ENCODE measurements at places on chromosomes 2 and 18. TPM values are rescaled to one million over a fixed set of nuclear protein-coding genes. Genes with fewer than 3 reads are reported as not detected.
A peak's percentile ranks its signal among the peaks of the same experiment; 100 is the strongest.

DNA sequence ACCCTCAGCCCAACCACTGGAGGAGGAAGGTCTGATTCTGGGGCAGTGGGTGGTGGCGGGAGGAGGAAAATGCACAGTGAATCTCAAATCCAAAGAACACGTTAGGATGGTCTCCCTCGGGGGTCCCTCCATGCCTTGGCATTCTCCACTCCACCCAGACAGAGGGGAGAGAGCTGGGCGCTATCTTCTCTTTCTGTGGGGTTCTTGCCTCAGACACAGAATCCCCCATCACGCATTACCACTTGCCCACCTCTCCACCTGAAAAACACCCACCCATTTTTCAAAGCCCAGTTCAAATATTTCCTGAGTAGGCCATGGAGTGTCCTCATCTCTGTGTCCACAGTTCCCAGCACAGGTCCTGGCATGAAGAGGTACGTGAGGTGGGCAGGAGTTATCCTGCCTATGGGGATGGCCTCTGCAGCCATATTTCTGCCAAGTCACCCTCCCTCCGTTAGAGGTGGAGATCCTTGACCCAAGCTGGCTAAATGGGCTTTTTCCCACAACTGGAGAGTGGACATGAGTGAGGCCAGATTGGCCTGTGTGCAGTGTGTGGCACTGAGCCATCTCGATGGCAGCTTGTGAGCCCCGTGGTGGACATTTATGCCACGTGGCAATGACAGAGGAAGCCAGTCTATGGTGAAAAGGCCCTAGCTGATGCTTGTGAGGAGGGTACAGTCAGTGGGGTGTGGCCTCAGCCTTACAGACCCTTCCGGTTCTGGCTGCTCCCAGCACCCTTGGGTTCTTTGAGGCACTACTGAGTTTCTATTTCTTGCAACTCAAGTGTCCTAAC, 9.5 kb upstream of the TEX261 start:
- no peak for DNase-seq

GRCh38 chr18:35085450-35086380, 44.5 kb downstream of the MAPRE2 start:
- DNase-seq: no peak

DNA sequence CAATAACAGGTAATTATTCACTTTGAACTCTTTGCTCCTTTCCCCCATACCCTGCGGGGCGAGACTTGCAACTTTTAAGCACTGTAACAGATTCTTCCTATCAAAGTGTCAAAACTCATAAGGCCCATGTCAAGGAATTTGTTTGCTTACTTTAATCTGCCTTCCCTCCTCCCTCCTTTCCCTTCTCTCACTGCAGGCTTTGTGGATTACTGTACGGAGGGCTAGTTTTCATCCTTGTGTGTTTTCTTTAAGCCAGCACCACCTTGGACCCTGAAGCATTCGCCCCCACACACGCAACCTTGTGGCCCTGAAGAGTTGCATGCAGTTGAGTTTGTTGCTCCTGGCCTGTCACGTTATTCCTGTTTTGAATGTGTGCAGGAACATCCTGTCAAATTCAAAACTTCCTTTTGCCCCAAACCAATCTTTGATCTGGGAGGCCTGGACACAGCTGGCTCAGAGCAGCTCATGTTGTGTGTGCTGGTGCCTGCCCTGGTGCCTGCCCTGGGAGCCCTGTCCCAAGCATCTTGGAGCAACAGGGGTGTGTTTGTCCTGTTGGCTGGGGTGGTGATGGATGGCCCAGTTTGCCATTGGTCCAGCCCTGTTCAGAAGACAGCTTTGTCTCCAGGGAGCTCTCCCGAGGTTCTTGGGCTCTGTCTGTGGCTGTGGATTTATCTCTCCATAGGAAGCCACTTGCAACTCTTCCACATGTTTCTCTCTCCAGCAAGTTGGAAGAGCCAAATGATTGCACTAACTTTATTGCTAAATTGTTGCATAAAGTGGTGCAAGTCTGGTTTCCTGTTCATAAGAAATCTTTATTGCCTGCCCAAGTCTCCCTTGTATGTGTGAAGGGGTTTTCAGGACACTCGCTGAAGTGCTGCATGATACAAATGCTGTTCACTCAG, 199.6 kb downstream of the VAPA start:
- DNase-seq: no peak

The AKAIN1 gene
- total RNA-seq: not detected

DNA sequence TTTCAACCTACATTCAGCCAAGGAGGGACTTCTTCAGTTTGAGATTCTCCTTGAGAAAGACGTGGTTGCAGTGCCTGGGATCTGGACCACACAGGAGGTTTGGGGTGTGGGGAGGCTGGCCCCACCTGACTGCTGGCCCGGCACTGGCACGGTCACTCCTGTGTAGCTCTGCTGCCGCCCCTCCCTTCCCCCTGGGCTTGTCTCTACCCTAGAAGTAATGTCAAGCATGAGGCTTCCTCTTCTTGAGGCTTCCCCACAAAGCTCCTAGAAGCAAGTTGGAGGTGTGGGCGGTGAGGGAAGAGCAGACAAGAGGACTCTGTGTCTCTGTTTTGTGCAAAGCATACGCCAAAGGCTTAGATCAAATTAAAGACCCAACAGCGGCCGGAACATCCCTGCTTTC, 8.7 kb downstream of the KLHL29 start:
- DNase-seq: no peak

DNA sequence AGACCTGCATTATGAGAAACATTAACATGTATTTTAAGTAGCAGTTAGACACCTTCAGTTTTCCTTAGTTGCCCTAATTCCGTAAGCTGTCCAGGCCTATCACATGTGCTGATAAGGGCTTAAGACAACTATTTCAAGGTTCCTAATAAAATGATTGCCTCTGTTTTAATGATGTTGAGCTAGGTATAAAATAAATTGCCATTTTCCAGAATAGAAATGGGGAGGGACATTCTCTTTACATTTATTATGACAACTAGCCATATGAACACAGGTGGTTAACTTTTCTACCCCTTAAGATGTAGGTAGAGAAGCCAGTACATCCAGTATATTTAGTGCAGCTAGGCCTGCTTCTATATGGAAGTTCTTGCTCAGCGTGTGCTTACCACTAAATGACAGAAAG, 65.9 kb downstream of the SOCS6 start:
- DNase-seq: no peak

DNA sequence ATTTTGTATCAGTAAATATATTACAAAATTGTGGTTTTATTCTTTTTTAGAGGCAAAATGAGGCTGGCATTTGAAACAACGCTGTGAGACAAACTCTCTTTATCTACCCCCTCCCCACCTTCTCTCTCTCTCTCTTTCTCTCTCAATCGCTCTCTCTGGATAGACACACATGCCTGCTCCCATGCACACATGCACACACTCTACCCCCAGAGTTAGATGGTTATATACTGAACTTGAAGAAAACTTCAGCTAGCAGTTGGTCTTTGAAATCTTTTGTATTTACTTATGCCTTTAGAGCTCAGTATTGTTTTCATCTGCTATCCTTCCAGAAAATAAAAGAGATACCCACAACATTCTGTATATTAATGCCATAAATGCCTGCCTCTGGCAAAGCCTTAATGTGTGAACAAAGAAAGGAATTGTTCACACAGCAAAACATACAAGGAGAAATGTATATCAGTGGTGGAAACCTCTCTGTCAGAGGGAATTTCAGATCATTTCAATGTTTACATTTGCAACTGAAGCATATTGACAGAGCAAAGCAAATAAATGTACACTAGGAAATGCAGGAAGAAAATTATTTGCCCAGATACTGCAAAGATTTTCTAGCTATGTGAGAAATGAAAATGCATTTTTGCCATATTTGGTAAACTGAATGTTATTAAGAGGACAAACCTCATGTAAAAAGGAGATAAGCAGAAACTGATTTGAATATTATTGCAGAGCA, 217.0 kb upstream of the UBE2E3 start:
- no peak for DNase-seq

DNA sequence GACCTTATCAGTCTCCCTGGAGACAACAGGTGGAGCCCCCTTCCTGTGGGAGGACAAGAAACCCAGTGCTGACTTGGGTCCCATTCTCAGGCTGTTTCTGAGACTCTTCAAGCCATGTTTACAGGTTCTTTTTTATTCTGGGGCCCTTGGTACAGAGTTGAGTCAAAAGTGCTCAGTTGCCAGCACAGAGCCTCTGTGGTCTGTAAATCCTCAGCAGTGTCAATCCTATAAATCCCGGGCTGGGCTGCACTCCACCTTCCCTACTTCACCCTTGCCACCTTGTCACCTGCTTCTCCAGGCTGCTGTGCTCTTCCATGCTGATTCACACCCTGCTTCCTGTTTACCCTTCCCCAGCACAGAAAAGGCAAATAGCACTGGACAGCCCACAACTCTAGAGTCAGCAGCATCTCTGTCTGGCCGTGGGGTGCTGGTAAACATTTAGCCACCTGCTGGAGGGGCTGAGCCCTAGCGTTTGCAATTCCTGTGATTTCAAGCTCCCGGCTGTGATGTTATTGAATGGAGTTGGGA, 74.7 kb downstream of the TNFRSF11A start:
- DNase-seq: no peak

- no peak for DNase-seq
Measured at GRCh38 chr18:11118051-11118766, 31.2 kb downstream of the PIEZO2 start.

DNA sequence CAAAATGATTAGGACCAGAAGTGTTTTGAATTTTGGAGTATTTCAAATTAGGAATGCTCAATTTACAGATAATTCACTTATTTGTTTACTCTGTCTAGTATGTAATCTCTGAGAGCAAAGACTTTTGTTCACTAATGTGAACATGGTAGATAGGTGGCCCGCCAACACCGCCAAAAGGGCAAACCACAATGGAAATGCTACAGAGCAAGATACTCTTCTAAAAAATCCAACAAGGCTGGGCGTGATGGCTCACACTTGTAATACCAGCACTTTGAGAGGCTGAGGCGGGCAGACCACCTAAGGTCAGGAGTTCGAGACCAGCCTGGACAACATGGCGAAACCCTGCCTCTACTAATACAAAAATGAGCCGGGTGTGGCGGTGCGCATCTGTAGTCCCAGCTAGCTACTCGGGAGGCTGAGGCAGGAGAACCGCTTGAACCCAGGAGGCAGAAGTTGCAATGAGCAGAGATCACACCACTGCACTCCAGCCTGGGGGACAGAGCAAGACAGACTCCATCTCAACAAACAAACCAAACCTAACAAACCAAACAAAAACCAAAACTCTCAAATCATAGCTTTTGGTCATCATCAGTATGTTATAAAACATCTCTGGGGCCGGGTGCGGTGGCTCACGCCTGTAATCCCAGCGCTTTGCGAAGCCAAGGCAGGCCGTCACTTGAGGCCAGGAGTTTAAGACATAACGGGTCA, 2.4 kb downstream of the CCT4 start:
- no peak for DNase-seq

GRCh38 chr2:225781991-225782390, 382.5 kb downstream of the NYAP2 start:
- DNase-seq: no peak

DNA sequence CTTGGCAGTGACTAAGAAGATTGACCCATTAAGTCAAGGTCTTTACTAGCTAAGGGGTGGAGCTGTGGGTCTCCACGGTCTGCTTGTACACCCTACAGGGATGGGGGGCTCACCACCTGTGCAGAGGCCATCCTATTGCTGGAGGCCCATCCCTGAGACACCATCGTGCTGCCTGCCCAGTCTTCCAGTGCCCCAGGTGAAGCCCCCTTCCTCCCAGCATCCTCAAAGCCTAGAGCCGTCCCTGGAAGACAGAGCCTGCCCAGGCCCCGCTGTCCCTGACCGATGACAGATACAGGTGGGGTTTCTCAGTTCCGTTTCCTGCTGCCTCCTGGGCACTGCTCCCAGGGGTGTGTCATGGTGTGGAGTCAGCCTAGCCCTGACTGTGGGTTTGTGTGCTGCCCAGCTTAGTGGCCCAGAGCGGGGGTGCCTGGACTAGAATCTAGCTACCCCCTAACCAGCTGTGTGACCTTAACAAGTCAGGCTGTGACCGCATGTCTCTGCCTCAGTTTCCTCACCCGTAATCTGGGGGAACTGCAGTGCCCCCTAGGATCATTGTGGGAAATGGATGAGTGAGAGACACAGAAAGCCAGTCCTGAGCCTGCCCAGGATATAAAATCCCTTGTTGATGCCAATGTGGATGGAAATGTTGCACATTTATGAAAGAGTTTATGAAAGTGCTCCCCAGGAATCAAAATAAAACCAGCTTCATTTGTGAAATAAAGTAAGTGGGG, 2.0 kb downstream of the OTOS start:
- no peak for DNase-seq

The DNAJC5G gene
- 0.18 TPM for total RNA-seq

- peak; percentile 56 for DNase-seq
Measured at GRCh38 chr2:73268830-73269685, 15.2 kb downstream of the FBXO41 start.

All from mesothelial cell of epicardium (in vitro differentiated cells).